Tongue (tissue), 3 donors: ENCODE measurements at places on chromosomes 3 and 15.
A peak's percentile ranks its signal among the peaks of the same experiment; 100 is the strongest.

GRCh38 chr3:69876073-69876472 lies 123.5 kb upstream of the SAMMSON start:
- DNase-seq = no peak

DNA sequence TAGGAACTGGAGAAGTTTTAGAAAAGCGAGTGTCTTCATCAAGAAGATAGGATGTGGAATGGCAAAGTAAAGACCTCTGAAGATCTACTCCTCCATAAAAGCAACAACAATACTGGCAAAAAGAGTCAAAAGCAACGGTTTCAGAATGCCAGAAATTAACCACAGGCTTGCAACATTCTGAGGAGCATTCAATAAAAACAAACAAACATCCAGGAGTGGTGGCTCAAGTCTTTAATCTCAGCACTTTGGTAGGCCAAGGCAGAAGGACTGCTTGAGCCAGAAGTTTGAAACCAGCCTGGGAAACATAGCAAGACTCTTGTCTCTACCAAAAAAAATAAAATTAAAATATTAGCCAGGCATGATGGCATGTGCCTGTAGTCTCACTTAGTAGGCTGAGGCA lies 143.2 kb upstream of the HACD2 start:
- DNase-seq = no peak

DNA sequence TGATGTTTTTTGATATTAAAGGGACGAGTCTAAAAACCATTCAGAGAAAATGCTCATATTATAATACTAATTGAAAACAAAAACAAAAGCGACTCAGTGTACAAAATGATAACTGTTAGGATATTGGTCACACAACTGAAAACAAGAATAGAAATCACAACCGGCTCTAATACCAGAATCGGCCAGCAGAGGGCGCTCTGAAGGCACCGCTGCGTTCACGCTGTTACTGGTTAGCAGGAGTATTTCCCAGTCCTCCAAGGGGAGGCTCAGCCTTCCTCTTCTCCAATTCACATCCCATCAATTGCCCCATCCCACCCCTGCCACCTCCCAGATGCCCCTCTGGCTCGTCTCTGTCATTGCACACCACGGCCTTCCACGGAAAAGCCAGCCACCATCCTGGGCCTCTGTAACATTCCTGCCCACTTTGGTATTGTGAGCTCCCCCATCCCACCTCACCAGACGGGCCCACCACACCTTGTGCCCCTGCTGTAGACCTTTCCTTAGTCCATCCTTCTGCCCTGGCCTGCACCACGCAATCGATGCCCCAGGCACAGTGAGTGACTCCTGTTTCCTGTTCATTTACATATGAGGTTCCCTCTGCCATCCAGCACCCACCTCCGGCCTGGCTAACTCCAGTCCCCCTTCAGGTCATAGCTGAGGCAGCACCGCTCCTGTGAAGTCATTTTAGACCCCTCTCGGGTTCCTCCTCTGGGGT lies 8.5 kb downstream of the FAM107A start:
- DNase-seq = peak; percentile 87

GRCh38 chr3:115401851-115402501 lies 221.3 kb upstream of the GAP43 start:
- no peak for DNase-seq

DNA sequence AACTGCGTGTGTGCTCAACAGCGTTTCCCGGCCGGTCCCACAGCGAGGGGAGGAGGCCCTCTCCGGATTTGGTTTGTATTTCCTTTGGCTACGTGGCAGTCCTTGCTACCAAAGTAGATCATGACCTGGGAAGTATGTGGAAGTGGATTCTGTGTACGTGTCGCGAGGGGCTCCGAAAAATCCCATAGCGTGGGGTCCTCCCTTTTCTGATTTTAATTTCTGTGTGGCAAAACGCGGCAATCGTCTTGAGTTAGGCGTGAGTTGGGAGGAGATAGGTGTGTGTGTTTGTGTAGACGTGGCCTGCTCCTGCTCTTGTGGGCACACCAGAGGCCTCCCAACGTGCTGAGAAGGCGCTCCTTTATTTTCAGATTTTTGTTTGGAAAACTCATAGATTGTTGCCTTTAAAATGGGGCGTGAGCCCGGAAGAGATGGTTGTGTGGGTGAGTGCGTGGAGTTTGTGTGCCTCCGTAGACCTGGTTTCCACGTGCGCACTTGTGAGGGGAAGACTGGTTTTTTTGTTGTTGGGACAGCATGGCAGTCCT lies 1.2 kb downstream of the TRIM71 start:
- DNase-seq = no peak
